Activated CD4-positive, alpha-beta T cell treated with anti-CD3 and anti-CD28 coated beads, Interleukin-2, Interleukin-6, amounts not matched to agents 100 ng/mL and 50 ng/mL, durations not matched to agents 16 hours and 8 hours (primary cell): ENCODE measurements at places on chromosomes 3 and 15.

- no peak for DNase-seq
These were observed 75.5 kb upstream of the IQSEC1 start for GRCh38 chr3:13148561-13149329.

DNA sequence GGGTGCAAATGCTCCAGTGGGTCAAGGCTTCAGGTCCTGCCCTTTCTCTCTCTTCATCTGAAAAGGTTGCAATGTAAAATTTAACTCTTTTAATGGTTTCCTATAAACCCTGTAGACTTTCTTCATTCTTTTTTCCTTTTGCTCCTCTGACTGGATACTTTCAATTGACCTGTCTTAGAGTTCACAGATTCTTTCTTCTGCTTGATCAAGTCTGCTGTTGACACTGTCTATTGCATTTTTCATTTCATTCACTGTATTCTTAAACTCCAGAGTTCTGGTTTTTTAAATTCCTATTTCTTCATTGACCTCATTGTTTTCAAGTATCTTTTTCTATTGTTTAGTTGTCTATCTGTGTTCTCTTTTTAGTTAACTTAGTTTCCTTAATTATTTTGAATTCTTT, 82.1 kb downstream of the FAM227B start:
- DNase-seq: no peak

- DNase-seq: no peak
These were observed 222.9 kb downstream of the WDR72 start for GRCh38 chr15:53536479-53537120.

DNA sequence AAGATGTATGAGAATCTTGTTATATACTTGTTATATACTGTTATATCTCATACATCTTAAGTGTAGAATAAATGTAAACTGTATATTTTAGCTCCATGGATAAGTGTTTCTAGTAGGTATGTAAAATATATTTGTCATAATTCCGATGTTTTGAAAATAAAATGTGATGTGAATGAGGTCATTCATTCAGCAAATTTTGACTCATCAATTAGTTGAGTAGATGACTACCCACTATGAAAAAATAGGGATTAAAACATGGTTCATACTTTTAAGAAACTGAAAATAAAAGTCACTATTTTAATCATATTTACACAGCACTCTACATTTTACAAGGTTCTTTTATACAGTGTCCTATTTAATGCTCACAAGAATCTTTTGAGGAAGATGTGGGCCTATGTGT, 28.4 kb upstream of the CNTN3 start:
- DNase-seq: no peak

- no peak for DNase-seq
These were observed 69.1 kb downstream of the CMTM8 start for GRCh38 chr3:32307591-32307990.

DNA sequence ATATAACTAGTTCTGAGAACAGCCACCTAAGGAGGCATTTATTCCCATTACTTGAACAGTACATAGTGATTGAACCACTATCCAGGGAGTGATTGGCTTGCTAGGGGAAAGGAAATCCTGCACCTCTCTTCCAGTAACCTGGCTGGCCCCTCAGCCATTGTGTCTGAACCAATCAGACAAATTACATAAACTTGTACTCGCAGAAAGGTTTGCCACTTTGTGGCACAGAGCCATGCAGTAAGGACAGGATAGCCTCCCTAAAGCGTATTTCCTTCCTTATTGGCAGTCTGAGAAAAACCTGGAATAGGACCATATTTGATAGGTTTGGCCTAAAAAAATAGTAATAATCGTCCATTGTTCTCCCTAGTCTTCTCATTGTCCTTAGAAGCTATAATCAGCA, 19.0 kb downstream of the CMSS1 start:
- no peak for DNase-seq

GRCh38 chr3:181755959-181756358, 44.2 kb downstream of the SOX2 start:
- no peak for DNase-seq

- DNase-seq: no peak
These were observed 447.8 kb upstream of the PROK2 start for GRCh38 chr3:72232777-72233176.

DNA sequence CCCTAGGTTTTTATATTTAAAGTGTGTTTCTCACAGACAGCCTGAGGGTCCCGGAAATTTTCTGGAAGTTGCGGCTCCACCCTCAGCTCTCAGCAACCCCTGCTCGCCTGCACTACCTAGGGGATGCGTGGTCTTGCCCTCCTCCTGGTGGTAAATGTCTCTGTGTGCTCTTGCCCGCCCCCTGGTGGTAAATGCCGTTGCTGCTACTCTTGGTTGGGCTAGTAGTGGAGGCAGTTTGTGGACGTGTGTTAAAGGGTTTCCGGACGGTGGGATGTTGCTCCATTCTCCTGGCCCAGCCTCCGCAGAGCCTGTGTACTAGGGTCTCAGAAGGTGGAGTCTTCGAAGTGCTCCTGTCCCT, 27.4 kb downstream of the STOML1 start:
- peak; percentile 93 for DNase-seq

- no peak for DNase-seq
These were observed 40.8 kb upstream of the ATP1B3 start for GRCh38 chr3:141835557-141836229.

DNA sequence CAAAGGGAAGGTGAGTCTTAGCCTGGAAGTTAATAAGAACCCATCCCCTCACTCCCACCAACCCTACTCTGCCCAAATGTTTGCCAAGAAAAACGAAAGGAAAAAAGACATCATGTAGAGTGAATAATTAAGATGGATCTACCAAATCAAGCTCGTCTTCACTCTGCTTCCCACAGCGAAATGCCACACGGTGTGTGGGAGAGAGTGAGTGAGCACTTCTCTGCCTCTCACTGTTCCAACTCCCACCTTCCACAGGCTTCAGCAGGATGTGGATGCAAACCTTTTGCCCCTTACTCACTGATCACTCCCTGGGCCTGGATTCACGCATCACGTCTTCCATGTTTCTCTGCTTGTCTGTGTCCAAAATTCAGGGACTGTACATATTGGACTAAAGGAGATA, 85.4 kb downstream of the WDR76 start:
- DNase-seq: no peak

DNA sequence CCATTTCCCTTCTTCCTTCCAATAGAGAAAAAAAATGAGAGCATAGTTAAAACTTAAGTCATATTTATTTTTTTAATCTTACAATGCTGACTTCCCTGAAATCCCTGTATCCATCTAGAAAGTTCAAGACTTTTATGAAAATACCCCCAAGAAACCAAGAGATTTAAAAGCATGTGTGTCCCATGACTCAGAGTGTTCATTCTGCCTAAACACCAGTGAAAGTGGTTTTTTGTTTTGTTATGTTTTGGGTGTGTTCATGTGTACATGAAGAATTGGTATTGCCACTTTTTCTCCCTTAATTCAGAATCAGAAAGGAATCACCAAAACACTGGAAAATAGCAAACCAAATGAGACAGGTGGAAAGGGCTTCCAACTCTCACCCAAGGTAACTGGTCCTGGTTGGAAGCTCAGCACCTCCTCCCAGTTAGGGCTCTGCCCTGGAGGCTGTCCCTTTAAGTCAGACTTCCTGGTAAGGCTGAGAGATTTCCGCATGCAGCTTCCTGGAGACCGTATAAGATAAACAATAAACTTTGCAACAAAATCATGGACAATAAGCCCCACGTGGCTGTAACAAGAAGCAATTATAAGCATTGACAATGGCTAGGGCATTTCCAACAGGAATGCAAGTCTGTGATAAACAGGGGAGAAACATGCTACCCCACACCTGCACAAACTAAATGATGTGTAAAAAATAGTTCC, 121.9 kb upstream of the ARHGEF3 start:
- DNase-seq: peak; percentile 50

GRCh38 chr3:12845811-12846210, 4.4 kb upstream of the RPL32 start:
- no peak for DNase-seq

- DNase-seq: no peak
These were observed 88.8 kb downstream of the CLASP2 start for GRCh38 chr3:33629219-33629618.

GRCh38 chr3:190645932-190646460, 132.1 kb downstream of the IL1RAP start:
- DNase-seq: no peak

DNA sequence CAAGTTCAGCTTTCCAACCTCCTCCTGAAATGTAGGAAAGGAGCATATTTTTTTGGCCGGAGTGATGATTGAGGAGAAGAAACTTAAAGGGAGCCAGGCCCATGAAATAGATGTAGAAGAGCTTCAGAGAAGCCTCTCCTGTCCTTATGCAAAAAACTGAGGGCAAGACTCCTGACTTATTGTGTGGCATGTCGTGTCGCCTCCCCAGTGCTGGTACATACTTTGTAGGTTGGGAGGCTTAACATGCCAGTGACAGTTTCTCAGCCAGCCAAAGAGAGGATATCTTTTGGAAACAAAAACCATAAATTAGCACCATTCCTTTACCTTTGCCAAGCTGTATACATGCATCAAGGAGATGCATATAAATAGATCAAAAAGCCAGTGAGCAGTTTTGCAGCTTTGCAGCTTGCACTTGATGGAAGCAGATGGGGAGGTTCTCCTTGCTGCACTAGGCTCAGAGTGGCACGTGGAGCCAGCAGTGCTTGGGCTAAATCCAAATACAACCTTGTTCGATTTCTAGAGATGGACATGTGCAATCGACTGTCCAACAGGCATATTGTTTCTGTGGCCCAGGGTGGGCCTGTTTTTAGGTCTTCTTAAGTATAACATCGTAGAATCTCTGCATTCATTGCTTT, 10.2 kb downstream of the SLCO3A1 start:
- DNase-seq: no peak

DNA sequence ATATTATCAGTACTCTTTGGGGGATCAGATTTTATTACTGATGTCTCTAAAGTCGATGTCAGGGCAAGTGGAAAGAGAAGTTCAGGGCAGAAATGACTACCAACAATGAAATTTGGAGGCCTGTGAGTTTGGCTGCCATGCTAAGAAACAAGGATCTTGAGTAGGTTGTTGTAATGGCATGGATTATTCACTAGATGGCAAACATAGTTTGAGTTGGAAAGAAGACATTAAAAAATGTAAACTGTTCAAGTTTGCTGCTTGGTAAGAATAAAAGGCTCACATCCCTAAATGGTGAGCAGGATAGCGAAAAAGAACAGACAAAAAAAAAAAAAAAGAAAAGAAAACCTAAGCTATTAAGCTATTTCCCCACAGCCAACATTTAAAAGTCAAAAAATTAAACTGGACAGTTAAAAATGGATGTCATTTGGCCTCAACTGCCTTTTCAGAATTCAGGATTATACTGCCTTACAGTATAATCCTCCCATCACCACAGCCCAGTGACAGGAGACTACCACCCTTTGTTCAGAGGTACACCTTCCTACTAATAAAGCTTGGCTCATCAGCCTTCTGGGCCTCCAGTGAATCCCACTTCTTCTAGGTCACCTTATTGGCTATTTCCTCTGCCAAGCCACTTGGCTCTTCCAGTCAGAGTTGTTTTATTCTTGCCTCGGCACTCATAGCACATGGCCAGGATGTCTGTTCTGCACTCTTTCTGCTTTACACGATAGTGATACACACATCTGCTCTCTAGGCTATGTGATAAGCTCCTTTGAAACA, 163.7 kb downstream of the PLD1 start:
- DNase-seq: peak; percentile 25
